Activated naive CD4-positive, alpha-beta T cell treated with anti-CD3 and anti-CD28 coated beads, Interleukin-2, amount 50 U/mL, for 72 hours (primary cell): ENCODE measurements at places on chromosomes 11 and 22.
A peak's percentile ranks its signal among the peaks of the same experiment; 100 is the strongest.

DNA sequence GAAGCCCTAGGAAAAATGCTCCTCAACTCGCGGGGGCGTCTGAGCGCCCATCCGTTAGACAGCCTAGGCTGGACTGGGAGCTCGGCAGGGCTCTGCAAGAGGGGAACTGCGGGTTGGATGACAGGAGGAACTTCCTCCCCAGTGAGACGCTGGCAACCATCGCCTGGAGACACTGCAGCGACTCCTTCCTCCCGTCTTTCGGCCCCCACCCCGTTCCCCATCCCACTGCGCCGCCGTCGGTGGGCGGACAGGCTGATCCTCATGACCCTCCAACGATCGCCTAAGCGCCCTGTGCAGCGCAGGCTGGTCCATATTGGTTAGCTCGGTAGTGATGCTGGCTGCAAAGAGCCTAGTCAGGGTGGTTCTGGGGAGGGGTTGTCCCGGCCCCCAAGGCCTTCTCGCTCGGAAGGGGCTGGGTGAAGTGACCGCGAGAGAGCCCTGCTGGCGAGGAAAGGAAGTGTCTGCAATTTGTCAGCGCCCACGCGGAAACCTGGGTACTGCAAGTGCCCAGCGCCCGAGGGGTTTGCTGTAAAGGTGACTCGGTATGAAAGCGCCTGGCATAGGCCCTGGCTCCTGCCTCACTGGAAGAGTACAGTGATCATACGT is 638 bp downstream of the NRGN start:
- DNase-seq, result peak; percentile 63

DNA sequence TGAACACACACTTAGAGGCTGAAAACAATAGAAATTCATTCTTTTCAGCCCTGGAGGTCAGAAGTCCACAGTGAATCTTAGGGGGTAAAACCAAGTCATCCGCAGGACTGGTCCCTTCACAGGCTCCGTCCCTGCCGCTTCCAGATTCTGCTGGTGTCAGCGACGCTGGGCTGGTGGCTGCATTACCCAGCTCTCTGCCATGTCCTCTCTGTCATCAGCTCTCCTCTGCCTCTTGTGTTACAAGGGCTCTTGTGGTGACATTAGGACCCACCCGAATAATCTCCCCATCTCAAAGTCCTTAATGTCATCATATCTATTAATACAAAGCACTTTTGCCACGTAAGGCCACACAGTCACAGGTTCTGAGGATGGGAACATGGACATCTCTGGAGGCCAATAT is 47.7 kb upstream of the ANO1 start:
- no peak for DNase-seq

DNA sequence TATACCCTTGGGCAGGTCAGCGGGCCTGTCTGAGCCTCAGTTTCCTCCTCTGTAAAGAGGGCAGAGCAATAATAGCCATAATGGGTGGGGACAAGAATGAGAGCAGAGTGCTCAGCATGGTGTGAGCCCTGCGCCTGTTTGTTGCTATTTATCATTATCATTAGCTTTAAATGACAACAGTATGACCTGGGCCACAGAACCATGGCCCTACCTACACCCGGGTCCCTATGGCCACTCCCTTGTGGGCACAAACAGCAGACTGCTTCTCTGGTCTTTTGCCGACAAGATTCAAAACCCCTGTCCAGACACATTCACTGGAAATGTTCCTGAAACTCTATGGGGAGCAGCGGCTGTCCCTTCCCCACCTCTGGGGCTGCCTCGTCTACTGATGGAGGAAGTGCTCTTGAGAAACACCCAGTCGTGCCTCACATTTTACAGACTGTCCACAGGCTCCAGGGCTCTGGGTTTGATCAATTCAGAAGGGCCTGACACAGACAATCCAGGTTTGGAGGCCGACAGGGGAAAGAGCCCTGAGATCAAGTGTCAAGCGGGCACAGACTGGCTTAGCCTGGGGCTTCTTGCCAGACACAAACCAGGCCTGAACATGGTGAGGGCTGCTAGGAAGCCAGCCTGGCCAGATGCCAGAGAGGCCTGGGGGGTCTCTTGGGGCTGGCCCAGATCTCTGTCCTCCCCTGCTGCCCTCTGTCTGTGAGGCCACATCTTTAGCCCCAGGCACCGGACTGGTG is 112.5 kb upstream of the CD82 start:
- no peak for DNase-seq

GRCh38 chr11:18309691-18310090 is 12.2 kb downstream of the HPS5 start:
- no peak for DNase-seq

DNA sequence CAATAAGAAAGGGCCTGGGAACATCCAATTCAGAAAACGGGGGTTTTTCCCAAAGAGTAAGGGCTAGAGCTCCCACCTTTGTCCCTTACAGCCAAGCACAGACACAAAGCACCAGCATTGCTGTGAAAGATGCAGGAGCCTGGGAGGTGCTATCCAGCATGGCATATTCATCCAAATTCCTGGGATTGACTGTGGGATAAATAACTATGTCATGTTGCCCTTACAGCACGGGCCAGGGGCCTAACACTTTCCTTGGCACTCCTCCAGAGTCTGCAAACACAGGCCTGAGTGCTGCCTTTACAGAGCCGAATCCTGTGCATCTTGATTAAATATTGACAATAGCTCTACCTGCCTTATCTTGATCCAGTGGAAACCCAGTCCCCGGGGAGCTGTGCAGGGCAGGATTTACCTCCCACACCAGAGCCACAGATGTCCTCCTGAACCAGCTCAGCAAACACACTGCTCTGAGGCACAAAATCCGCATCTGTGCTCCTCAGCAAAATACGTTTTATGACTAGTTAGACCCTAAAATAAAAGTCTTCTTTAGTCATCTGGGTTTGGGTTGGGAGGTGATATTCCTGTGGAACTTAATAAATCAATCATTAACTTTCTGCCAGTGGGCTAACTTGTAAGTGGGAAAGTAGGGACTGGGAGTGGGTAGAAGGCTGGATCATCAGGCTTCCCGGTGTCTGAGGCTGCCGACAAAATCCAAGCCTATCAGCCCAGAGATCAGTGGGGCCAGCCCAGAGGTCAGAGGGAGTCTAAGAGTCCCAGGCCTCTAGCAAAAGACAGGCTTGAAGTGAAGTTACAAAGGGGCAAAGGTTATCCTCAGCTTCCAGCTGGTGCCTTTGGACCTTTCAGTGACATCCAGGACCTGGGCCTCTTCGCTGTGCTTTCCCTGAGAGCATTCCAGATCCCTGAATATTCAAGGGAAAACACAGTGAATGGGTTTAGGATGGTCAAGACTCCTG is 36.5 kb downstream of the POU2AF3 start:
- DNase-seq, result no peak

DNA sequence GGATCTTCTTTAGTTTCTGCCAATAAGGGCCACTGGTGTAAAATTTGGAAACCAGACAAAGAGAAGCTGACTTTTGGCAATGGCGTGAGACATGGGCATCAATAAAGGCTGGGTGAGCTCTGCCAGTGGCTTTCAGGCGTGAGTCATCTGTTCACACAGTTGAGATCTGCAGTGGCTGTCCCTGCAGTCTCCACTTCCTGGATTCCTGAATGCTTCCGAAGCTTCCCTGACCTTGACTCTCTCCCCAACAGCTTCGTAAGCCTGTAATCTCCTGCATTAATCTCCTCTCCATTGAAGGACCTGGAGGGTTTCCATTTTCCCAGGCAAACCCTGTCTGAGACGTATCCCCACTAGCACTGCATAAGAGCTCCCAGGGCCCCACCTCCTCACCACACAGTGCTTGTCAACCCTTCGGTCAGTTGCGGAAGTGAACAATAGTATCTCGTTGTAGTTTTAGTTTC is 574.7 kb downstream of the TBC1D22A start:
- no peak for DNase-seq

DNA sequence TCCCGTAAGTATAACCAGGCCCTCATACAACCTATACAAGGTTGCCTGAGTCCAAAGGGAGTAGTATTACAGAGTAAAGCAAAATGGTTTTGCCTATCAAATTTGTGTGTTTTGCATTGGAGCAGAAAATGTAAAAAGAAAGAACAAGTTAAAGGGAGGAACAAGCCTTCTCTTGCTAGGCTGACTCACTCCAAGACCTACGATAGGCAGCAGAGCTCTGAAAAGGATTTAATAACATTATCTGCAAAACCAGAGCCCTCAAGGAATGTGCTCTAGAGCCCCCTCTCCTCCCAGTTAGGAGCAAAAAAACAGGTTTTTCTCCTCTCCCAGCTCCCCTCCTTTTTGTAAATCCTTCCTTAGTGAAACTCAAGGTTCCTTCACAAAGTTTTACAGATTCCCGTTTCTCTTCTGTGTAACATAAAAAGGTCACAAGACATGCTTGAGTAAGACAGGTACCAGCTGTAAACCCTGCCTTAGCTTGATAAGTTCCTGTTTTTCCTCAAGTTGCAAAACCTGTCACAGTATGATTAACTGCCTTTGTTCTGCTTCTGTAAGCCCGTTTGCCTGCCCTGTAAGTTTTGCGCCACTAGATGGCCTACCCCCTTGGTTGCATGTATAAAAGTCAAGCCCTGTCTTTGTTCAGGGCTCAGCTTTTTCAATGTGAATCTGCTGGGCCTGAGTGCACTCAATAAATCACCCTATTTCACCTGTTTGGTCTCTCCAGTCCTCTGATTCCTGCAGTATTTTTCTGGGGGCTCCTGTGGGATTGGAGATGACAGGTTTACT is 498.2 kb downstream of the KCNA4 start:
- DNase-seq, result no peak

- DNase-seq, result no peak
These were observed 83.7 kb downstream of the EXT2 start for GRCh38 chr11:44179173-44179572.
